ENCODE measurements at places on chromosomes 16 and 17.

DNA sequence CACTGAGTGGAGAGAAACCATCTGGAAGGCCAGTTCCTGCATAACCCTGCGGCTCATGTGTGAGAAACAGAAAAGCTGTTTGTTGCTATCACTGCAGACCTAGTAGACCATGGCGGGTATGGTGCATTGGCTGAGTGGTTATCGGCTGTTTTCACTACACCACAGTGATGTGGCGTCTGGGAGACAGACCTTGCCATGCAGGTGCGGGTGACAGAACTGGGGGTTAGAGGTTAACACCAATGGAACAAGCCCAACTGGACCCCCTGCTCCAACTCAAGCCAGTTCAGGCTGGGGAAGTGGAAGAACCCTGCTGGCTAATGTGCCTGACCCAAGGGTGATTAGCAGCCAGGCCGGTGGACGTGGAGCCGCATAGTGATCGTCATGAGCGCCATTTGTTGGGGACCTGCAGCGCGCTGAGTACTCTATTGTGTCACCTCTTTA, 91.9 kb downstream of the IRF8 start:
- H3K27me3 ChIP-seq = no peaks in the 10 kb centered on the region
- no peaks in the 10 kb centered on the region for H3K4me1 ChIP-seq
- DNase-seq = no peak
- H3K27ac ChIP-seq = no peak overlapping the region
- no peaks in the 10 kb centered on the region for H3K36me3 ChIP-seq

- no peak within 1 kb of the TSS for H3K27ac ChIP-seq
- no peaks in the 10 kb centered on the region for H3K27me3 ChIP-seq
- no peaks in the 10 kb centered on the region for H3K4me1 ChIP-seq
- no peak within 1 kb of the TSS for H3K4me3 ChIP-seq
Observed at GRCh38 chr17:41396996-41397660, at the start of gene KRT31. Gene KRT31, minus strand, starts transcription at chr17:41397608. Its CDS starts 69 bp downstream, at chr17:41397539.

GRCh38 chr17:51427323-51427811, 167.0 kb downstream of the UTP18 start:
- H3K4me3 ChIP-seq = no peak overlapping the region
- H3K4me1 ChIP-seq = no peaks in the 10 kb centered on the region
- no peaks in the 10 kb centered on the region for H3K27me3 ChIP-seq
- no peak overlapping the region for H3K27ac ChIP-seq

DNA sequence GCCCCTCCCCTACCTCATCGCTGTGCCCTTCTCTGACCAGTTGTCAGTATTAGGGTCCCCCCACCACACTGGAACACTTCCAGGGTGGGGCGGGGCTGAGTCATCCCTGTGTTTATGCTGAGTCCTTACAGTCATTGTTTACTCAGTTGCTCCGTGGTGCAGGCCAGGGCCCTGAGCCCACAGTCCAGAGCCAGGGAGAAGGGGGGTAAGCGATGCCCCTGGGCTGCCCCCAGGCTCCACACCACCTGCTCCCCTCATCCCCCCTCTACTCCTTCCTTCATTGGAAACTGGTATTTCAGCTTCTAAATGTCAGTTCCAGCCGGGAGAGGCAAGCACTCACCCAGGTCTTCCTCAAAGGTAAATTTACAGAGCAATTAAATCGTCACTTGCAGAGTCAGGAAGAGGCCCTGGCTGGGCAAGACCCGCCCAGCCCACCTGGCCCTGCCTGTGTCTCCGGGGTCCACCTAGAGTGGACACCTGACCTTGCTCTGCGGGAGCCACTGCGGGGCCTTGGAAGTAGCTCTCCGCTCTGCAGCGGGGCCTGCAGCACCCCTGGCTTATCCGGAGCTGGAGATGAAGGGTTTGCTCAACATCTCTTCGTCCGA, 4.8 kb downstream of the ATP2A3 start:
- peak overlapping the region; percentile 16 for H3K27ac ChIP-seq
- no peaks in the 10 kb centered on the region for H3K27me3 ChIP-seq
- no peak overlapping the region for H3K4me3 ChIP-seq
- H3K36me3 ChIP-seq = no peaks in the 10 kb centered on the region

DNA sequence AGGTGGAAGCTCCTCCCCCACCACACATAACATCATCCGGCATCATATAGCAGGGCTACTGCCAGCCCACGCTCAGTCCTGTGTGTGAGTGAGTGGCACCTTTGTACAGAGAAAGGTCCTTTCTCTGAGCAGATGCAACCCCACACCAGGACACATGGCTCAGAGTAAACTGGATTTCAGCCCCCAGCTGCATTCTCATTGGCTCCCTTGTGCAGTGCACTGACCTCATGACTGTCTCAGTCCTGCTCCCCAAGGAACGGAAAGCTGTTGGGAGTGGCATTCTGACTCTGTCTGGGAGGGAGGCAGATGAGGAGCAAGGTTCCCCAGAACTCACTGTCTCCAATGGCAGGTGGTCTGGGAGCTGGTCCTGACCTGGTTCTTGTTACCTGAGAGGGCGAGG, 244.1 kb downstream of the PHKB start:
- no peaks in the 10 kb centered on the region for H3K4me1 ChIP-seq
- no peak overlapping the region for H3K4me3 ChIP-seq

DNA sequence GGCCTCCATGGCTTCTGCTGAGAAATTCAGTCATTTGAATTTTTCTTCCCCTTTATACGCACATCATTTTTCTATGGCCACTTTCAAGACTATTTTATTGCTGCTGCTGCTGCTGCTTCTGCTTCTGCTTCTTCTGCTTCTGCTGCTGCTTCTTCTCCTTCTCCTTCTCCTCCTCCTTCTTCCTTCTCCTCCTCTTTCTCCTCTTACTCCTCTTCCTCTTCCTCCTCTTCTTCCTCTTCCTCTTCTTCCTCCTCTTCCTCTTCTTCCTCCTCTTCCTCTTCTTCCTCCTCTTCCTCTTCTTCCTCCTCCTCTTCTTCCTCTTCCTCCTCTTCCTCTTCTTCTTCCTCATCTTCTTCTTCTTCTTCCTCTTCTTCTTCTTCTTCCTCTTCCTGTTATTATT, 22.4 kb downstream of the CPD start:
- H3K36me3 ChIP-seq = no peaks in the 10 kb centered on the region
- no peak overlapping the region for H3K27ac ChIP-seq
- DNase-seq = no peak
- H3K4me3 ChIP-seq = no peak overlapping the region
- no peaks in the 10 kb centered on the region for H3K27me3 ChIP-seq

DNA sequence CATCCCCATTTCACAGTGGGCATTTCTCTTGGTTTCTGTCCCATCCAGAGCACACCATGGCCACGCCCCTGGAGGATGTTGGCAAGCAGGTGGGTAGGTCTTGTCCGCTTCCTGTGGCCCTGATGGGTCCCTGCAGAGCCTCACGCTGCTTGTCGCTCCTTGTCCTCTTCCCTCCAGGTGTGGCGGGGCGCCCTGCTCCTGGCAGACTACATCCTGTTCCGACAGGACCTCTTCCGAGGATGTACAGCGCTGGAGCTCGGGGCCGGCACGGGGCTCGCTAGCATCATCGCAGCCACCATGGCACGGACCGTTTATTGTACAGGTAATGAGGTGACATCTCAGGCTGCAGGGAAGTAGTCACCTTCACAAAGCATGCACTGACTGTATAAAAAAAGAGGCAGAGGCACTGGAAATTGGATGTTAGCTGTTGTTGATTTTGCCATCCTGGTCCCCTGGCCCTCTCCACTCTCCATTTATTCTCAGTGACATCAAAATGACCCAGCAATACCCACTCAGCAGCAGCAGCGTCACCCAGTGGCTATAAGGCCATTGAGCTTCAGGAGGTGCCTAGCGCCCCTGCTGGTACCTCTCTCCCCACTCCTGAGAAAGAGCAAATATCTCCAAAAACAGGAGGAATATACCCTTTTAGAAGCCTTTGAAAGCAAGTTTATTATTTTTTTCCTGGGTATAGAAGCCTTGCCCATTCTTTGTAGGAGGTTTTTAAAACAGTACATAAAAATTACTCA, 13.7 kb downstream of the METTL22 start:
- H3K27ac ChIP-seq = no peak overlapping the region
- H3K36me3 ChIP-seq = peaks cover 80% of the 10 kb centered on the region
- no peaks in the 10 kb centered on the region for H3K27me3 ChIP-seq
- DNase-seq = no peak
- H3K4me3 ChIP-seq = no peak overlapping the region
- H3K4me1 ChIP-seq = no peaks in the 10 kb centered on the region

All from ascending aorta (tissue), 2 donors.